Fibroblast of the aortic adventitia (primary cell): ENCODE measurements at places on chromosomes 5 and 9.
A peak's percentile ranks its signal among the peaks of the same experiment; 100 is the strongest.

- peak; percentile 12 for DNase-seq
Measured at GRCh38 chr5:87020099-87020934, 247.4 kb upstream of the RASA1 start.

GRCh38 chr5:35160486-35161116, 69.7 kb downstream of the PRLR start:
- no peak for DNase-seq

DNA sequence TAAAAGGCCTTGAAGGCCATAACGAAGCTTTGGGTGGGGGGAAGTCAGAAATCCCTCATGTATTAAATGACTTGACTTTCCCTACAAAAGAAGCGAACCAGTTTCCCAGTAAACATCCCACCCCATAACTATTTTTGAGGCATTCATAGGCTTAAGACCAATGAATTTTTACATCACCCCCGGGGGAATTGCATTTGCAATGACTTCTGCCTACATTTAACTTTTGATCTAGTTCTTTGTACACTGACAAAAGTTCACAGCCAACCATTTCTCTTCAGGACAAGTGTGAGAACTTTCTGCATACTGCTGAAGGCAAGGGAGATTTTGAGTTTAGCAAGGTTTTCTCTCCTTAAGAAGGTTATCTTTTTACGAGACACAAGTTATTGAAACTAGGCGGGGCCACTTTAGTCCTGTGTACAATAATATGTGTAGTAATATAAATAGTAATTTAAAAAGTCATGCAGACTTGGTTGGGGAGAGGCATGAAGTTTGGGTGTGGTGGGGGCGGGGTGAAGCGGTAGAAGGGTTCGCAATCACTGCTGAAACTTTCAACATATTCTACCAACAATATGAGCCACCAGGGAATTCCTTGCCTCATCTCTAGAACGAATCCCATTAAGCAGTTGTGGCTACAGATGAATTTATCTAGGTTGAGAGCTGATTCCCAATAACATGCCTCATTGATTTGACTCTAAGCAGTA, 2.5 kb downstream of the TJP2 start:
- DNase-seq, result no peak

DNA sequence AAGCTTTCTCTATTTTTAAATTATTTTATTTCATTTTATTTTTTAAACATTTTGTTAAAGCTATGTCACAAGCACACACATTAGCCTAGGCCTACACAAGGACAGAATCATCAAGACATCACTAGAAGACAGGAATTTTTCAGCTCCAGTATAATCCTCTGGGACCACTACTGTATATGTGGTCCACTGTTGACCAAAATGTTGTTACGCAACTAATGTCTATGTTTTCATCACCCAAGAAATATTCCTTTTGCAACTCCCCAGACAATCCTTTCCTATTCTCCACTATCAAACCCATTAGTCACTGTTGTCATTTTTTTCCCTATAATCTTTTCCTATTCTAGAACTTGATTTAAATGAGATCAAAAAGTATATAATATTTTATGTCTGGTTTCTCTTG, 2371.7 kb upstream of the C9orf72 start:
- DNase-seq, result no peak

GRCh38 chr9:96663506-96664120, 8.5 kb upstream of the PRXL2C start:
- peak; percentile 66 for DNase-seq

DNA sequence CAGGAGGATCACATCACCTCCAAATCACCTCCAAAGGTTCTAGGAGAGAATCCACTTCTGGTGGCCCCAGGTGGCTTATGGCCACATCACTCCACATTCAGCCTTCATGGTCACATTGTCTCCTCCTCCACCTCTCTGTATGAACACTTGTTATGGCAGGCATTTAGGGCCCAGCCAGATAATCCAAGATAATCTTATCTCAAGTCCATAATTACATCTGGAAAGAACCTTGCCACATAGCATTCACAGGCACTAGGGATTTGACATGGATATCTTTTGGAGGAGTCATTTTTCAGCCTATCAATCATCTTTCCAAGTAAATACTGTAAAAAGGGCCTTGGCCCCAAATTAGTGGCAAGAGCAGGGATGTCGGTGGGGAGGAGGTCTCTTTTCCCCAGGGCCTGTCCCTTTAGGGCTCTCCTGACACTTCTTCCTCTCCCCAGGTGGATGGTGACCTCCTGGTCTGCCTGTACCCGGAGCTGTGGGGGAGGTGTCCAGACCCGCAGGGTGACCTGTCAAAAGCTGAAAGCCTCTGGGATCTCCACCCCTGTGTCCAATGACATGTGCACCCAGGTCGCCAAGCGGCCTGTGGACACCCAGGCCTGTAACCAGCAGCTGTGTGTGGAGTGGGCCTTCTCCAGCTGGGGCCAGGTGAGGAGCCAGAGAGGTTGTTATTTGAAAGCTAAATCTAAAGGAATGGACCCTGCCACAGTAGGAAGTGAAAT, 140.9 kb downstream of the SAXO1 start:
- DNase-seq, result peak; percentile 30

DNA sequence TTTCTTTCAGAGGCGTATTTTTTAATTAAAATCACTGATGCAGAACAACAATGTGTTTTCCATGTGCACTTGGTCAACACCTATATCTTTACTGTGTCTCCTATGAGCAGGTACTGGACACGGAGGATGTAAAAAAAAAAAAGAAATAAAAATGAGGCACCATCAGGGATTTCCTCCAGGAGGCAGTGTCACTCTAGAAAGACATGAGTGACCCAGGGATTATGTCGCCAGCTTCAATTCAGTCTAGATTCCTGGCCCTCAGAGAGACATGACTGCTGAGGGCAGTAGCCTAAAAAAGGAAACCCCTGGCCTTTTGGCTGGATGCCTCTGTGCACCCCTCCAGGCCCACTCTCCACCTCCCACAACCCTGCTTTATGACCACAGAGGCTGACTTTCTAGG, 18.3 kb upstream of the IL33 start:
- DNase-seq, result peak; percentile 64

GRCh38 chr5:168022446-168023169, 268.8 kb upstream of the WWC1 start:
- DNase-seq, result no peak

- peak; percentile 60 for DNase-seq
Measured at GRCh38 chr9:21454149-21454548, 13.9 kb downstream of the IFNA1 start.

- no peak for DNase-seq
Measured at GRCh38 chr5:176530983-176531901, 6.0 kb downstream of the RNF44 start.

DNA sequence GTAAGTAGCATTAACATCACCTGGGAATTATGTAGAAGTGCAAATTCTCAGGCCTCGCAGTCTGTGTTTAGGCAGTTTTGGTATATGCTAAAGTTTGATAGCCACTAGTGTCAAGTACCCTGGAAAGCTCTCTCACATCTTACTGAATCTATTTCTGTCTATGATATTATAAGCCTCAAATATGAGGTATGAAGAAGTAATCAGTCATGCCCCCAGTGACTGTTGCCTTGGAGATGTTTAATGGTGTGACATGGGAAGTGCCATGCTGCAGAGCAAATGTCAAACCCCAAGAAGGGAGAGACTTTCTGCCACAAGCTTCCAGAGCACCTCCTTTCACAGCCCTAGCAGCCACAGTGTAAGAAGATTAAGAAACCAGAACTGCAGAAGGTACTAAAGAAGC, 9.8 kb upstream of the PDE8B start:
- no peak for DNase-seq

DNA sequence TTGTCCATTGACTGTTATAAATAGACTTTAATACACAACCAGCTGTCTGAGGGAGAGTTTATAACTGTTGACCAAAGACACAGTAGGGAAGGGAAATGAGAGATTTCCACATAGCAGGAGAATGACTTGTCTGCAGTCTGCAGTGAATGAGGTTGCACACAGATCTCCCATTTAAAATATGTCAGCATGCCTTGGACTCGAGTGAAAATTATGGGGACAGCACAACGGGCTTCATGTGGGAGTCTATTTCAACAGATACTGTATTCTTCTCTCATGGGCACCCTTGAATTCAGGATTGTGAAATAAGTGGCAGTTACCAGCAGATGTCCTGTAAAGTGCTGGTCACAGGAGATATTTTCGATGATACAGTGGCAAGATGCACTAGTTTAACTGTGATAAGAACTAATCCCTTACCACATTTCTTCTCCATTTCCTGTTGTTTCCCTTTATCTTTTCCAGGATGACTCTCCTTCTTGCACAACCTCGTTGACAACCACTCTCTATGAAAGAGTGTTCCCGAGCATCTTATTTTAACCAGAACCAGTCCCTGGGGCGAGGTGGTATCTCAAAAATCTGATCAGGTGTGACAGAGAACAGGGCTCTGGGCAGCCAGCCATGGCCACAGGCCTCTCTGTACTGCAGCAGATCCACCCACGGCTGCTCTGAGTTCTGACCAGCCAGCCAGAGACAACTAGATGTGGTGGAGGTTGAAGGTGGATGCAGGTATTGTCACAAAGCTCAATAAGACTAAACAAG, 51.5 kb upstream of the MAP3K1 start:
- DNase-seq, result no peak

DNA sequence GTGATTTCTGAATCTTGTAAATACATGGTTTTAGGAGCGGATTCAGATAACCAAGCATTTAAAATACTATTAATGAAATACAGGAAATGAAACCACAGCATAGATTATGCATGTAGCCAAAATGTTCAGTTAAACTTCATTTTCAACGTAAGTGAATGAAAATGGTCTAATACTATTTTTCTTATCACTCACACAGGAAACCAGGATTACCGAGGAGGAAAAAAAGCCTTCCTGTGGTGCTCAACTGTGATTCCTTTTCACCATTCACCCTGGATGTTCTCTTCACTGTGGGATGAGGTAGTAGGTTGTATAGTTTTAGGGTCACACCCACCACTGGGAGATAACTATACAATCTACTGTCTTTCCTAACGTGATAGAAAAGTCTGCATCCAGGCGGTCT, 83.4 kb upstream of the ZNF169 start:
- DNase-seq, result peak; percentile 25

DNA sequence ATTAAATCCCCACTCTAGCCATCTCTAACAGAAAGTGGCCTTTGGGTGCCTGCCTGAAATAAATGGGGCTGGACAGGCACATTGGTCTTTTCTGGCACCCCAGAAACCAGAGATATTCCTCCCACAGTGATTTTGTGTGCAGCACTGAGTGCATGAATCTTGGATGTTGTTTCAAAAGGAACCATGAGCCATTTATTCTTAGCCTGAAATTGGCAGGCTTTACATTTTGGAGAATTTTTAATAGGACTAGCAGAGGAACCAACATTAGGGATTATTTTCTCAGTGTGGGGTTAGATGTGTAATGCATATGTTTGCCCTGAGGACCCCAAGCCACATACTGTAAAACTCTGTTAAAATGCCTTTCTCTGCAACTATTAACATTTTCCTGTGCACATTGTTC, 451.3 kb downstream of the NFIB start:
- no peak for DNase-seq

GRCh38 chr9:6471231-6471850, 58.3 kb downstream of the UHRF2 start:
- peak; percentile 15 for DNase-seq

- DNase-seq, result no peak
Measured at GRCh38 chr5:95424526-95424925, 33.4 kb downstream of the FAM81B start.

DNA sequence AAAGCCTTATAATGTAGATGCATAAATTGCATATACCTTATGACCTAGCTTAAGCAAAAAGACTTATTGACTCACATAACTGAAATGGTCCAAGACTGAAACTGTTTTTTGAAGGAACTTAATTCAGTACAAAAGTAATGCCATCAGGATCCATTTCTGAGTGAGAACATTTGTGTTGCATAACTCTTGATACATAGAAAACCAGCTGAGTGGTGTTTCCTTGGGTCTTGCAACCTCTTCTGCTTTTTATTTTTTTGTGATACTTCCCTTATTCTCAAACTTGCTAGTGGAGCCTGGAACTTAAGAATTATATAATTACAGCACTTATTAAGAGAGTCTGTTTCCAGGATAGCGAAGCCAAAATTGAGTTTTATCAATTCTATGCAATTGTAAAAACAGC, 272.0 kb downstream of the MAN2A1 start:
- no peak for DNase-seq

- DNase-seq, result no peak
Measured at GRCh38 chr5:43530648-43531047, 15.7 kb upstream of the C5orf34 start.

GRCh38 chr9:82010711-82011110, 22.1 kb downstream of the SPATA31D1 start:
- no peak for DNase-seq

GRCh38 chr9:123131258-123131657, 97.8 kb downstream of the GPR21 start:
- peak; percentile 49 for DNase-seq

GRCh38 chr5:78547731-78548615, 100.6 kb downstream of the LHFPL2 start:
- peak; percentile 100 for DNase-seq

DNA sequence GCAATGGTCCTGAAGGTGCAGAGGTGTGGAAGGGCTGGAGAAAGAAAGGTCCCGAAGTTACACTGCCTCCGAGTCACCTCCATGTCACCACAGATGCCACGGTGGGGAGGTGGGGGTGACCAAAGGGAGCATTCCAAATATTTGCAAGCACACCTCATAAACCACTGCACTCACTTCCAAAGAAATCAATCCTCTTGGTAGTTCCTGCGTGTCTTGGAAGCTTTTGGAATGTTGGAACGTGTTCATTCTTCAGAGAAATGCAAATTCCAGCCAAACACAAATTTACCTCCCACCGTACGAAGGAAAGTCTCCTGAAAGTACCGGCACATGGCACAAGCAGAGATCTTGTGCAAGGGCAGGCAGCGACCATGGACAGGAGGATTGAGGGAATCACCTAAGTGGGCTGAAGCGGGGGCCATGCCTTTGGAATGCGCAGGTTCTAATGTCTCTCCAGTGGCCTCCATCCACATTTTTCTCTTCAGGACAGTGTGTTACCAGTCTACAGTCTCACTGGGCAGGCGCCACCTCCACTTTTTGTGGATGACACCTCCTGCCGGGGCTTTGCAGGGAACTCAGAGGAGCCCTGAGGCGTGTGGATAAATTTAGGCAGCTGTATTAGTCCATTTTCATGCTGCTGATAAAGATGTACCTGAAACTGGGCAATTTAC, 54.0 kb downstream of the NSUN2 start:
- DNase-seq, result peak; percentile 51

DNA sequence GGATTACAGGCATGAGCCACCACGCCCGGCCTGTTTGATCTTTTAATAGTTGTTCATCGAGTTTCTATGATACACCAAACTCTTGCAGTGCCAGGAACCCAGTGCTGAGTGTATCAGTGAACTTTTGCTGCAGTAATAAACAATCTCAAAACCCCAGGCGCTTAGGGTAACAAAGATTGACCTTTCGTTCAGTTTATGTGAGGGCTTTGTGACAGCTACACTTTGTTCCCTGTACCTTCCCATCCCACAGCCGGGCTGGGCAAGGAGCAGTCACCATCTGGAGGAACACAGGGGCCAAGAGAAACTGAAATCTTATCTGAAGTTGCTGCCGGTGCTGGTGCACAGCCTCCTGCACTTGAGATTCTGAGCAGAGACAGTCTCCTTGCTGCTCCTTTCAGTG, 17.2 kb upstream of the WNK2 start:
- DNase-seq, result no peak
